ENCODE measurements at places on chromosomes 16 and 17. TPM values are rescaled to one million over a fixed set of nuclear protein-coding genes. Genes with fewer than 3 reads are reported as not detected.

Gene ABCA10
- 0.47 TPM for total RNA-seq

Gene PRKAR1A
- 183 TPM for total RNA-seq

Gene LPO
- not detected for total RNA-seq

Gene HCRT
- total RNA-seq = not detected

Gene CDH5
- 0.26 TPM for total RNA-seq

Gene CD79B
- 0.39 TPM for total RNA-seq

GRCh38 chr17:38351412-38352222 lies at the start of gene SOCS7:
TSS of gene SOCS7 (plus strand) at chr17:38351844. CDS start at chr17:38352053, 209 bp downstream.
- H3K36me3 ChIP-seq = no peaks in the 10 kb centered on the region
- peak within 1 kb of the TSS; percentile 77 for H3K27ac ChIP-seq
- H3K27me3 ChIP-seq = no peaks in the 10 kb centered on the region
- DNase-seq = peak; percentile 90

- H3K4me1 ChIP-seq = peaks cover 3% of the 10 kb centered on the region
- no peak overlapping the region for H3K4me3 ChIP-seq
- no peak overlapping the region for H3K27ac ChIP-seq
- no peaks in the 10 kb centered on the region for H3K27me3 ChIP-seq
- H3K36me3 ChIP-seq = no peaks in the 10 kb centered on the region
Measured at GRCh38 chr16:24291932-24292331, 35.8 kb downstream of the CACNG3 start.

DNA sequence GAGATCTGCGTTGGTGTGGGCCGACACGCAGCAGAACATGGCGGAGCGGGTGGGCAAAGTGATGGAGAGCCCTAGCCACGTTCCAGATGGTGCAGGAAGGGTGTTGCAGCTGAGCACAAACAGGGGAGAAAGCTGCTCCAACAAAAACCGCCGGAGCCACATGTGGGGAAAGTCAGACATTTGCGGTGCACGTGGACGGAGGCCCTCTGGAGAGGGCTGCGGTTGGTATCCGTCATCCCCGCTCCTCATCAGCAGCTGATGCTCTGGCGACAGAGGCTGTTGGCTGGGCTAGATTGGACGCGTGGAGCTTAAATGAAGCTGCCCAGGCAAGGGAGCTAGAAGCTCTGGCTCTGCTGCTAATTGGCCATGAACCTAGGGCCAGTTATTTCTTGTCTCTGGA lies 43.5 kb upstream of the ADCY9 start:
- no peak overlapping the region for H3K4me3 ChIP-seq
- H3K27ac ChIP-seq = no peak overlapping the region
- no peaks in the 10 kb centered on the region for H3K27me3 ChIP-seq
- H3K36me3 ChIP-seq = no peaks in the 10 kb centered on the region
- H3K4me1 ChIP-seq = no peaks in the 10 kb centered on the region

GRCh38 chr16:47986031-47986430 lies 169.8 kb downstream of the ABCC12 start:
- H3K4me1 ChIP-seq = no peaks in the 10 kb centered on the region
- no peak overlapping the region for H3K4me3 ChIP-seq
- DNase-seq = peak; percentile 35
- H3K27ac ChIP-seq = no peak overlapping the region
- no peaks in the 10 kb centered on the region for H3K36me3 ChIP-seq
- peaks cover 22% of the 10 kb centered on the region for H3K27me3 ChIP-seq

DNA sequence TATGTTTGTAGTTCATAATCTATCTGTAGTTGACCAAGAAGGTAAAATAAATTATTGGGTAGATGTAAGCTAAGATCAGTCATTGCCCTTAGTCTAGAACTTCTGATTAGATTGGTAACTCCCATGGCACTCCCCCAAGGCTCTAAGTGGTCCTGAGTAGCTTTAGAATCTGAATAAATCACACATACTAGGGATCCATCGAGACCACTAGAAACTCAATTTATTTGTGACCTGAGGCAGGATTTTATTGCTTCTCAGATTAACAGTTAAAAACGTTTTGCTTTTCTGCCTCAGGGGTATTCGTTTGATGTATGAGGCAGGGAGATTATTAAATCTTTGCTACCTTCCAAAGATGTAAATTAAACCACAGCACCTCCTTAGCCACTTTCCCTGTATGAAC lies 24.9 kb downstream of the CMTR2 start:
- H3K27ac ChIP-seq = no peak overlapping the region
- H3K4me1 ChIP-seq = no peaks in the 10 kb centered on the region
- DNase-seq = no peak
- no peaks in the 10 kb centered on the region for H3K36me3 ChIP-seq

GRCh38 chr17:41416479-41416878 lies 7.9 kb downstream of the KRT37 start:
- no peak overlapping the region for H3K27ac ChIP-seq
- DNase-seq = no peak
- no peaks in the 10 kb centered on the region for H3K36me3 ChIP-seq
- no peaks in the 10 kb centered on the region for H3K27me3 ChIP-seq

DNA sequence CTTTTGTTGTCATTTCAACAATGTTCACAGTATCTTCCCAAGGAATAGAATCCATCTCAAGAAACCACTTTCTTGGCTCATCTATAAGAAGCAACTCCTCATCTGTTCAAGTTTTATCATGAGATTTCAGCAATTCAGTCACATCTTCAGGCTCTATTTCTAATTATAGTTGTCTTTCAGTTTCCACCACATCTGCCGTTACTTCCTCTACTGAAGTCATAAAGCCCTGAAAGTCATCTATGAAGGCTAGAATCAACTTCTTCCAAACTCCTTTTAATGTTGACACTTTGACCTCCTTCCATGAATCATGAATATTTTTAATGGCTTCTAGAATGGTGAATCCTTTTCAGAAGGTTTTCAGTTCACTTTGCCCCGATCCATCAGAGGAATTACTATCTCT lies 102.1 kb downstream of the CDH13 start:
- peaks cover 21% of the 10 kb centered on the region for H3K27me3 ChIP-seq
- no peak for DNase-seq
- no peak overlapping the region for H3K4me3 ChIP-seq

DNA sequence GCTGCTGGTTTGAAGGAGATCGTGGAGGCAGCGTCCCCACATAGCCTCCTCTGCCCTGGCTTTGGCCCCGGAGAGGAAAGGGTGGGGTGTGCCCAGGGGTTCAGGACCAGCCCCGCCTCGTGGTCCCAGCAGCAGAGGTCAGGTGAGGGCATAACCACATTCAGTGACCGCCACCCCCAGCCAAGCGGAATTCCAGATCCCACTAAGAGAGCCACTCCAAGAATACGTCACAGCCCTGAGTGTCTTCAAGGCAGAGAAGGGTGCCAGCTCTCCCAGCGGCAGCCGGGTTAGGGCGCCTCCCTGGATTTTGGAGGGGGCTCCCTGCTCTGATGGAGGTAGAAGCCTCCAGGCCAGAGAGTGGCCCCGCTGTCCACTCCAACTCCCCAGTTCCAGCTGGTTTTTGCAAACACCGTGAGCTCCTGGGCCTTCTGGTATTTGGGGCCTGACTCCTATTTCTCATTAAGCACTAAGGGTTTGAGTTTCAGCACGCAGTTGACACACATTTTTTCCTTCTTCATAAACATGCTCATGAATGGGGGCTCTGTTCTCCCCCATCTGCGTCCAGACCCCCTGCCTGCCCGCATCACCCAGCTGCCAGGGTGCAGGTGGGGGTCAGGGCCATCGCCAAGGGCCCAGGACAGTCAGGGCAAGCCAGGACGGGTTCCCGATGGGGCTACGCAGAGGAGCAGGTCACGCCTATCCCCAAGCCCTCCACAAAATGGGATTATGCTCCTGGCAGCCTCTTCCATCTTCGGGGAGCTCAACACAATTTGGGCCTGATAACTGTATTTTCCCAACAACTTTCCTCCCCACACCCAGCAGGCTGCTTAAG lies 98.4 kb upstream of the PLCG2 start:
- no peak overlapping the region for H3K27ac ChIP-seq
- no peaks in the 10 kb centered on the region for H3K36me3 ChIP-seq
- no peak overlapping the region for H3K4me3 ChIP-seq
- H3K4me1 ChIP-seq = no peaks in the 10 kb centered on the region
- no peak for DNase-seq

DNA sequence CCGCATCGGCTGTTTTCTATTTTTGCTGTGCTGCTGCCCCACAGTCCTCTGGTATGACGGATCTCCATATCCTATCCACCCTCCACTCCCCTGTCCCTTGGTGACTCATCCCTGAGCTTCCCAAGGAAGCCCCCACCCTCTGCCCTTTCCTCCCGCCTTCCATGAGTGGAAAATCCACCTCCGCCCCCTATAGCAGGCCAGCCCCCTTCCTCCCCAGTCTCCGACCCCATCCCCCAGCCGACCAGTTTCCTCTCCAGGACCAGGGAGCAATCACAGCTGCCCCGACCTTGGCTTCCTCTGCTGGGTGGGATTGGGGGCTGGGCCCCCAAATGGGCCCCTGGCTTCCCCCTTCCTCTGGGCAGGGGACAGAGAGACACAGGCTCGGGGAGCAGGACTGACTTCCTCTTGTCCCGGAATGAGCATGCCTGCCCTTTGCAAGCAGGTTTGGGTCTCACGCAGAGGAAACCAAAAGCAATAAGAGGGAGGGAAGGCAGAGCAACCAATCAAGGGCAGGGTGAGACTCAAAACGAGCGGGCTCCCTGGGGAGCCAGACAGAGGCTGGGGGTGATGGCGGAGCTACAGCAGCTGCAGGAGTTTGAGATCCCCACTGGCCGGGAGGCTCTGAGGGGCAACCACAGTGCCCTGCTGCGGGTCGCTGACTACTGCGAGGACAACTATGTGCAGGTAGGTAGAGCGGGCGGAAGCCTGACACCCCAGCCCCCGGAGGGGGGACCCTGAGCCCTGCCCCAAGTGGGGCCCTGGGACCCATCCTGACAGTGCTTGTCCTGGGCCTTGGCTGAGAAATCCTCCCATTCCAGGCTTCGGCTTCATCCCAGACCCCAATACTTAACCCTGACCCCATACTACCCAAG lies at the start of the genes ABI3 and GNGT2:
TSS of gene ABI3 (plus strand) at position 550 of the 872 bp plus-strand sequence. CDS start at position 568, 18 bp downstream.
TSS of gene GNGT2 (minus strand) at position 417 of the 872 bp plus-strand sequence. CDS start 3,152 bp downstream, outside the sequence.
- no peaks in the 10 kb centered on the region for H3K36me3 ChIP-seq
- peaks cover 23% of the 10 kb centered on the region for H3K4me1 ChIP-seq
- H3K27me3 ChIP-seq = no peaks in the 10 kb centered on the region
- H3K27ac ChIP-seq = peak within 1 kb of the TSS; percentile 76
- DNase-seq = peak; percentile 84

DNA sequence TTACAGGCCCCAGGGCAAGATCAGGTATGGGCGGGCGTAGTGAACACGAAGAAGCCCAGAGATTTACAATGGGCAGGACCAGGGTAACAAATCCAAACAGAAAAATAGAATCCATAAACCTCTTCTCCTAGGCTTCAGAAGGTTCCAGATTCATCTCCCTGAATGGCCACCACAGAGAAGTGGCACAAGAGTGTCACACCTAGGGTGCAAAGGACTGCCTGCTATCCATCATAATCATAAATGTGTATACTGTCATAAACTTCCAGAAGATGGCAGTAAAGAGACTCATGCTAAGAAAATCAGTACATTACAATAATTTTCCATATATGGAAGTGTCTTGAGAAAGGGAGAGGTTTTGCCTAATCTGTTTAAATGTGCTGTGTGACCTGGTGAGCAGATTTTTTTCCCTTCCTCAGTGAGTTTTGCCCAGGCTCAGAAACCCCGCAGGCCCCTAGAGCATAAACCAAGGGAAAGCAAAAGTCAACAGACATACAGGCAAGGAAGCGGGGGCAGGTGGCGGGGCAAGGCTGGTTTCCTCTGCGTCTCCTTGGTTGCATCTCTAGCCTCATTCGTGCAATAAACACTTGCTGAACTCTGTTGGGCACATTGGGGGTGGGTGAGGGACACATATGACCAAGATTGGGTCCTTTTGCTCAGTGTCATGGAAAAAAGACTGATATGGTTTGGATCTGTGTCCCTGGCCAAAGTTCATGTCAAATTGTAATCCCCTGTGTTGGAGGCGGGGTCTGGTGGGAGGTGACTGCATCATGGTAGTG lies 92.0 kb upstream of the CDH5 start:
- H3K36me3 ChIP-seq = no peaks in the 10 kb centered on the region
- DNase-seq = peak; percentile 72
- H3K4me1 ChIP-seq = peaks cover 20% of the 10 kb centered on the region

DNA sequence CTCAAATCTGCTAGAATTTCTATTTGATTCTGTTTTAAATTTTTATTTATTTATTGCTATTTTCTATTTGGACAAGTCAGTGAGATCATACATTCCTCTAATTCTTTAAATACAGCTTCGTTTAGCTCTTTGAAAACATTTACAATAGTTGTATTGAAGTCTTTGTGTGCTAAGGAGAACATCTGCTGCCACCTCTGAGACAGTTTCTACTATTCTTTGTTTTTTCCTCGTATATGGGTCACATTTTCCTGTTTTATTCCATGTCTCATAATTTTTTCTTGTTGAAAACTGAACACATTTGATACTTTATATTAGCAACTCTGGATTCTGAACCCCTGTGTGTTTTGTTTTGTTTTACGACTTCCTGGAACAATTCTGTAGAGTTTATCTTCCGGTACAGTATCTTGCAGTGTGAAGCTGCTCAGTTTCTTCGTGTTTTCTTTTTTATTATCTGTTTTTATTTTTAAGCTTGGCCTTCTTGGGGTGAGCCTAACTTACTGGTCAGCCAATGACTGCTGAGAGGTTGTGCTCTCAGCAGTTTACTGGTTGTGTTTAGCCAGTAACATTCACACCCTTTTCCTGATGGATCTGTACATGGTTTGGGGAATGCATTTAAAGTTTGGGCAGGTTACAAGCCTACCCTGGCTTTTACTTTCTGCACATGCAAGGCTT lies 99.0 kb downstream of the CA4 start:
- H3K4me3 ChIP-seq = peak overlapping the region; percentile 12
- peaks cover 20% of the 10 kb centered on the region for H3K4me1 ChIP-seq
- H3K36me3 ChIP-seq = no peaks in the 10 kb centered on the region
- peak overlapping the region; percentile 80 for H3K27ac ChIP-seq
- H3K27me3 ChIP-seq = no peaks in the 10 kb centered on the region
- DNase-seq = peak; percentile 34

DNA sequence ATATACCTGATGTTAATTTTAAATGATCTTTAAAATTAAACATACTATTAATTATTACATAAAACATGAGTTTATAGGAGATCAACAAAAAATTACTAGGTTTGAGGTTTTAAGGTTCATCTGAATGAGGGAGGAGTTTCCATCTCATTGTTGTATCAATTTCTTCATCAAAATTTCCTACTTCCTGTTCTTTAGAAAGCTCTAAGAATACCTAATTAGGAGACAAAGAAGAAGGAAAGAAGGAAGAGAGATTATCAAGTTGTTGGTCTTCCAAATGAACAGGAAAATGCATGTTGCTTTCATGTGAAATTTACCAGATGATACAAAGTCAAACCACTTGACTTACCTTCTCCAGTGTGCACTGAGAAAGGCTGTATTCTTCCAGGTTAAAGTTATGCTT lies 18.1 kb upstream of the ABCA9 start:
- no peaks in the 10 kb centered on the region for H3K27me3 ChIP-seq
- peaks cover 4% of the 10 kb centered on the region for H3K4me1 ChIP-seq
- DNase-seq = peak; percentile 62

GRCh38 chr16:67922740-67923139 lies 8.9 kb downstream of the CTRL start:
- H3K4me1 ChIP-seq = peaks cover 22% of the 10 kb centered on the region
- peak overlapping the region; percentile 2 for H3K27ac ChIP-seq
- peaks cover 1% of the 10 kb centered on the region for H3K36me3 ChIP-seq
- H3K4me3 ChIP-seq = no peak overlapping the region

- peak; percentile 42 for DNase-seq
- H3K36me3 ChIP-seq = peaks cover 37% of the 10 kb centered on the region
- peaks cover 19% of the 10 kb centered on the region for H3K4me1 ChIP-seq
Measured at GRCh38 chr17:7307686-7308624, 527 bp downstream of the EIF5A start.

- H3K4me1 ChIP-seq = no peaks in the 10 kb centered on the region
- no peak overlapping the region for H3K4me3 ChIP-seq
- H3K27me3 ChIP-seq = peaks cover 15% of the 10 kb centered on the region
- no peaks in the 10 kb centered on the region for H3K36me3 ChIP-seq
Measured at GRCh38 chr16:83350481-83350880, 457.3 kb upstream of the HSBP1 start.

GRCh38 chr16:30142672-30143346 lies 19.8 kb upstream of the MAPK3 start:
- DNase-seq = no peak
- no peaks in the 10 kb centered on the region for H3K36me3 ChIP-seq
- no peaks in the 10 kb centered on the region for H3K27me3 ChIP-seq
- peaks cover under 1% of the 10 kb centered on the region for H3K4me1 ChIP-seq
- H3K27ac ChIP-seq = no peak overlapping the region
- H3K4me3 ChIP-seq = no peak overlapping the region
